ENCODE measurements at places on chromosomes 1 and 21.

GRCh38 chr1:59541891-59542290, 245.0 kb downstream of the FGGY start:
- no peak for DNase-seq

DNA sequence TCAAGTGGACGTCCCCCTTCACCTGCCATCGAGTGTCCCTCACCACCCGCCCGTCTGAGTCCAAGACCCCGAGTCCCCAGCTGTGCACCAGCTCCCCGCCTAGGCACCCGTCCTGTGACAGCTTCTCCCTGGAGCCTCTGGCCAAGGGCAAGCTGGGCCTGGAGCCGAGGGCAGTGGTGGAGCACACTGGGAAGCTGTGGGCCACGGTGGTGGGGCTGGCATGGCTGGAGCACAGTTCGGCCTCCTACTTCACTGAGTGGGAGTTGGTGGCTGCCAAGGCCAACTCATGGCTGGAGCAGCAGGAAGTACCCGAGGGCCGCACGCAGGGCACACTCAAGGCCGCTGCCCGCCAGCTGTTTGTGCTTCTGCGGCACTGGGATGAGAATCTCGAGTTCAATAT, 63.2 kb downstream of the VWA5B1 start:
- DNase-seq, result no peak

DNA sequence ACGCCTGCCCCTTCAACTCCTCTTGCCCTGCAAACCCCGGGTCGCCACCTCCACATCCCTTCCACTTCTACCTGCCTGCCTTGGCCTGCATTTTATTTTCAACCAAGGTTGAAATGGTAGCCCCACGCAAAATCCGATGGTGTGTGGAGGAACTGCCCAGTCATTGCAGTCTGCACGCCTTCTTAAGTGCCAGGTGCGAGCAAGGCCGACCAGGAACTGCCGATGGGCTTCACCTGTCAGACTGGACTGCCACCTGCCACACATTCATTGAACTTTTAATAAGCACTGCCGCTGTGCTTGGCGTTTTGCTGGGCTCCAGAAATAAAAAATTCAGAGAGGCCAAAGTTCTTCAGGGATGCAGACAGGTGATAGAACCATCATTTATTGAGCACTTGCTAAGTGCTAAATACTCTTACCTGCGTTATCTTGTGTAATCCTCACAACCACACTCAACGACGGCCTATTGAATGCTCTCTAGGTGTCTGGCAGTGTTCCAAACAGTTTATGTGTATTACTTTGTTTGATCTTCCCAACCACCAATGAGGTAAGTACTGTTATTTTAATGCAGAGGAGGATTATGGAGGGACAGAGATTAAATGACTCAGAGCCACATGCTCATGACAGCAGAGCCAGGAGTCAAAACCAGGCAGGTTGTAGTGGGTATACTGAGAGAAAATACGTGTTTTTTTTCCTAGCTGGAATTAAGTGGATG, 36.2 kb downstream of the CACHD1 start:
- no peak for DNase-seq

DNA sequence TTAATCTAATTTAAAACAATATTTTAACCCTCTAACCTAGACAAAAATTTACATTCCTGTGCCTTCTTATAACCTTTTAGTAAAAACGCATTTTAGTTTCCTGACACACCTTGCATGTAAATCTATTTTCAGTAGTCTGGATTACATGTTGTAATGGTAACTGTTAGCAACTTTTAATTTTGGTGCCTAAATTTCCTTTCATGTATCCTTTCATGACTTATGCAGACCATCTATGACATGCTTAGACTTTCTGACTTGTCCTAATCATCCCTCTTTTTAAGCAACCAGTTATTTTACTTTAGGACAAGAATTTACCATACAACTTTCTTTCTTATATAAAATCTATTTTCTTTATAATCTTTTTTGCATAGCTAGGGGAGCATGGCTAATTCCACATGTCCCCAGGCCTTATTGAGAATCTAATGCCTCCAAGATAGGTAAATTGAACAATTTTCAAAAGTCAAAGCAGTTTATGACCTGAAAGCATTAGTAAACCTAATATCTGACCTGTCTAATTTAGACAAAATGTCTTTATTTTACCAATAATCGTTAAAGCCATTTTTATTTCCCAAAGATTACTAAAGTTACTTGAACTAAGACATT, 57.5 kb upstream of the IL12RB2 start:
- DNase-seq, result no peak

DNA sequence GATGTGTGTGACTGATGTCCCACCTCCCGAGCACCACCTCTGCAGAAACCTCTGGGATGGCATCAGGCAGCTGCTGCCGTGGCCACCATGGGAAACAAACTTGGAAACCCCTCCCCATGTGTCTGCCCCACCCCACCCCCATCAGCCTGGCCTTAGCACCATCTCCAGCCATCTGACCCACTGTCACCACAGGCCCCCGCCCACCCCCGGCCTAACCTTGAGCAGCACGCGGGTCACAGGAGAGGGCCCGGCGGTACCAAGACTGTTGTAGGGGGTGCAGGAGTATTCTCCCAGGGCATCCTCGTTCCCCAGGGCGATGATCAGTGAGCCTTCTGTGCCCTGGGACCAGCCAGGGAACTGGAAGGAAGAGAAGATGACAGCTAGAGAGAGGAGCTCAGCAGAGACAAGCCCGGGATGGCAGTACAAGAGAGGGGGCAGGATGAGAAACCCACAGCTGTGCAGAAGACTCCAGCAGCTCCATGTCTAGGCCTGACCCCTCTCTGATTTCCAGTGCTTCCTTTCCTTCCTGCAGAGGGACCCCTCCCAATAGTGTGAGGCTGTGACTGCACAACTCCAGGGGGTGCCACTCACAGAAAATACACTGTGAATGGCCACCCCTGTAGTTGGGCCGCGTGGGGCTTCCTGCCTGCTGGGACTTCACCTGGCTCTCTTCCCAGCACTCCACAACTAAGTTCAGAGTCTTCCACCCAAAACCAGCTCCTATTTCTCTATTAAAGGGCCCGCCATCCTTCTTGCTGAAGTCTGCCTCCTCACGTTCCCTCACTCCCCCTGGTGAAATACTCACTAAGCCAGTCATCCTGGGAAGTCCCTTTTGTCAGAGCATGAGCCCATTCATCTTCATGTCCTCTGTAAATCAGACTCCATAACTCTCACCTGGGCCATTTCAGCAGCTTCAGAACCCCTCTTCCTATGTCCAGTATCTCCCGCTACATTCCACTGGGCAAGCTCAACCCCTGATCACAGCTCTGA, 7.3 kb upstream of the TAGLN2 start:
- DNase-seq, result no peak

GRCh38 chr1:43975249-43975961, 645 bp downstream of the ATP6V0B start:
- no peak for DNase-seq
